ENCODE measurements at places on chromosomes 11 and 22.
A peak's percentile ranks its signal among the peaks of the same experiment; 100 is the strongest.

GRCh38 chr11:71914617-71915189 lies 13.7 kb downstream of the XNDC1N start:
- DNase-seq = no peak

- no peak for DNase-seq
Measured at GRCh38 chr22:49887702-49888101, 30.5 kb downstream of the ALG12 start.

DNA sequence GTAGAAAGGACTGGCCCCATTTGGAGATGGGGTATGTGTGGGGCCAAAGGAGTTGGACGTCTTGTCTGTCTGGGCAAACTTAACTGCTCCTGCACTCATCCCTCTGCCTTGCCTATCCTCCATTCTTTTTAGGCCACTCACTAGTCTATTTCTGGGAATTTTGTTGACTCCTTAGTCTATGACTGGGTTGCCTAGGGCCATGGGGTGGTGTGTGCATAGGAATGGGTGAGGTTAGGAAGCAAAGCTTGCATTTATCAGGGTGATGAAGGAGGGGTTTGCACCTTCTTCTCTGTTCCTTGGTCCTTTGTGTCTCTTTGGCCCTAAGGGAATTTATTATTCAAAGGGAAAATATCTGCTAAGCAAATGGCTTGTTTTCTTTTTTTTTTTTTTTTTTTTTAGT lies 80.9 kb upstream of the OR9Q1 start:
- no peak for DNase-seq

DNA sequence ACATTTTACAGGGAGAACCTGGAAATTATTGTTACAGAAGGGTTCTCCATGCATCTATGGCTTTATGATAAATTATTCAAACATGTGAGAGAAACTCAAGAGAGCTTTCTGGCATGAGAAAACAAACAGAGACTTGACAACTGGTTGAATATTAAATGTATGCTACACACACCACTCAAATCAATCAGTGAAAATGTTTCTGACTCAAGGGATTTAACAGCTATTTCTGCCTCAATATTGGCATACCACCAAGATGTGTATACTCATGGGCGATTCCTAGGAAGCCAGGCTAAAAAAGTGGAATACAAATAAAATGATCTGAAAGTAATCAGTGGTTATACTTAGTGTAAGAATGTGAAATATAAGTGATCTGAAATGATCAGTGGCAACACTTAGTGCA lies 15.8 kb upstream of the OR51T1 start:
- DNase-seq = no peak

DNA sequence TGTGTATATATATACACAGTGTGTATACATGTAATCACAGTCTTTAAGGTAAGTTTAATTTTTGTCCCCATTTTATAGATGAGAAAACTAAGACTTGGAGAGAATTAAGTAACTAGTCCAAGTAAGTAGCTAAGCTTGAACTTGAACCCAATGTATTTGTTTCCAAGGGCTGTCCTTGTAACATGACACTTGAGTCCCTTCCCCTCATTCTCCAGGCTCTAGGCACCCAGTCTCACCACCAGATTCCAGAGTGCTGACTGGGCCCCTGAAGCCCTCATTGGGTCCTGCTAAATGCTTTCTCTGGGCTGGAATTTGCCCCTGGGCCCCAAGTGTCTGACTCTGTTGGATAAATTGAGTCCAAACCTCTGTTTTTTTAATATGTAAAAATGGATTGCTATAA lies 45.5 kb downstream of the ADM start:
- no peak for DNase-seq

DNA sequence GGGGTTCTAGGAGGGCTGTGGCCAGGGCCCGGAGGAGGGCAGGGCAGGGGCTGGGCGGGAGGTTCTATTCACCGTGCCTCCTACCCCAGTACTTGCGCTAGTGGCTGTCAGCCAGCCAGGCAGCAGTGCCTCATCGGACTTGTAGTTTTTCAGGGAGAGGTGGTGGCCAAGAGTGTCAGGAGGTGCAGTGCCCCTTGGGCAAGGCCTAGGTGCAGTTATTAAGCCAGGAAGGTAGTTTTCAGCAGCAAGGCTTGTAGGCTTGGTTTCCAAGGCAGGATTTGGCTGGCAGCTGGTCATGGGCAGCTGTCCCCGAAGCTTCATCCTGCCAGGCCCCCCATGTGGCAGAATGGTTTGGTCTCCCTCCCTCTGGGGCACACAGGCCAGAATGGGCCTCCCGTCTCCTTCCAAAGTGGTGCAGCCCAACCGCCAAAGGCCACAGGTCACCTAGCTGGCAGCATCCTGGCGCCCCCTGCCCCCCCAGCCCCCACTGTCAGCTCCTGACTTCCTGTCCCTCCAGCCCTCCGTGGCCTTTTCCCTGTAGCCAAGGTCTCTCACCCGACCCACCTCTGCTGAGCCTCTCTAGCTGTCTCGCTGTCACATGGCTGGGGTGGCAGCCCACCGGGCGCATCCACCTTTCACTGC lies 8.5 kb downstream of the CCDC88B start:
- DNase-seq = no peak

GRCh38 chr11:79022265-79022664 lies 418.6 kb downstream of the TENM4 start:
- DNase-seq = no peak

- no peak for DNase-seq
Measured at GRCh38 chr22:46862418-46863324, 100.2 kb downstream of the TBC1D22A start.

DNA sequence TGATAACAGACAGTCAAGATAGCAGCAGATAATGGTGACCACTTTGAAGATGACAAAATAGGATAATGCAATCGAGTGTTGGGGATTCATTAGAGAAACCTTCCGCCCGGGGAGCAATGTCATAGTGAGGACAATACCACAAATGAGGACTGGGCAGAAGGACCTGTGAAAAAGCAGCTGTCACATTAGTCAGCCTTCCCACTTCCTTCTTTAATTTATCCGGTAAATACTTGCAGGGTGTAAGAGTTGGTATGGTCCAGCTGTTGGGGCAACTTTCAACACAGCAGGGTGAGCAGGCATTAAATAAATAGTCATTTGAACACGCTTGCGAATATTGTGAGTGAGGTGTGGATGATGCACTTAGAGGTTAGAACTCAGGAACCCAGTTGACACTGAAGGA lies 132.5 kb upstream of the KIRREL3 start:
- DNase-seq = no peak

- no peak for DNase-seq
Measured at GRCh38 chr11:31943056-31943780, 132.1 kb upstream of the PAX6 start.

- DNase-seq = no peak
Measured at GRCh38 chr11:43735115-43735514, 54.6 kb downstream of the HSD17B12 start.

- DNase-seq = peak; percentile 89
Measured at GRCh38 chr22:41367039-41367679, 14.6 kb upstream of the TEF start.
